T-helper 22 cell (primary cell): ENCODE measurements at places on chromosomes 6 and 20.

GRCh38 chr6:3045369-3045768 is 22.9 kb upstream of the RIPK1 start:
- DNase-seq, result no peak

- no peak for DNase-seq
These were observed 86.8 kb downstream of the ZFP64 start for GRCh38 chr20:52104546-52105441.

DNA sequence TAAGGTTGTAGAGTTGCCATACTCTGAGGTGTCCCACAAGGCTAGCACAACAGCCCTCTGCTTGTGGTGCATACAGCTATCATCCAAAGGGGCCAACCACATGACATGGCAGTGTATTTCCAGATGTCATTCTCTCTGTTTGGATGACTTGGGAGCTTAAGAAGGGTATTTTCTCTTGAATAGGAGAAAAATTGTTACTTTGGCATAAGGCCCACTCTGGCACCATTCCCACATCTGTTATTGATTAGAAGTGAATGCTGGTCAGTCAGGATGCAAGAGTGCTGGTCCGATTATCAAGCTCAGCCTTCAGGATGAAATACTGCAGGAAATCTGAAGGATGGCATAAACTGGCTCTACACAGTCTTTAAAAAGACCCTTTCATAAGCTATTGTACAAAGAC is 83.6 kb upstream of the C20orf144 start:
- DNase-seq, result no peak

GRCh38 chr6:43405354-43405753 is 22.0 kb upstream of the ABCC10 start:
- DNase-seq, result no peak

DNA sequence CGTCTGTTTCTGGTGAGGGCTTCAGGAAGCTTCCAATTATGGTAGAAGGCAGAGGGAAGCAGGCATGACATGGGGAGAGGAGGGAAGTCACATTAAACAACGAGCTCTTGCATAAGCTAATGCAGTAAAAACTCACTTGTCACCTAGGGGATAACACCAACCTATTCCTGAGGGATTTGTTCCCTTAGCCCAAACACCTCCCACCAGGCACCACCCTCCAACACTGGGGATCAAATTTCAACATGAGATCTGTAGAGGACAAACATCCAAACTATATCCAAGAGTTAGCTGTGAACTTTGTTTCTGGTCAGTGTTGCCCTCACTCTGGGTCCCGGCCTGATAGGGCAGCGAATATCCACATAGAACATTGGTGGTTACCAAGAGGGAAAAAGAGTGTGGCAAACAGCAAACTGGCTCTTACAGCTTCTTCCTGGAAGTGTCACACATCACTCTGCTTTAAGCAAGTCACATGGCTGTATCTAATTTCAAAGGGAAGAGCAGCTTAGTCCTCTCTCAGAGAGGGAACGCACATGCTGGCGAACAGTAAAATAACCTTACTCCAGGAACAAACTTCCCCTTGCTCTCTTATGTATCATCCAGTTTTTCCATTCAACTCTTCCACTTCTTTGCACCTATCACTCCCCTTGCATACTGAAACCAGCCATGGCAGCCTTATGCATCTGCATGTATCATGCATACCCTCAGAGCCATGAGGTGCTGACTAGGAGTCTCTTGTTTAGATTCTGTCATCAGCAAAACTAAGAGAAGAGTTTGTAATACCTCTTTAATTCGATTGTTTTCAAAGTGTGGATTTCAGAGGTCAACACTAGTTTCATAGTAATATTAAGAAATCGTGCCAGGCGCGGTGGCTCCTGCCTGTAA is 4.8 kb upstream of the MOCS1 start:
- DNase-seq, result no peak

DNA sequence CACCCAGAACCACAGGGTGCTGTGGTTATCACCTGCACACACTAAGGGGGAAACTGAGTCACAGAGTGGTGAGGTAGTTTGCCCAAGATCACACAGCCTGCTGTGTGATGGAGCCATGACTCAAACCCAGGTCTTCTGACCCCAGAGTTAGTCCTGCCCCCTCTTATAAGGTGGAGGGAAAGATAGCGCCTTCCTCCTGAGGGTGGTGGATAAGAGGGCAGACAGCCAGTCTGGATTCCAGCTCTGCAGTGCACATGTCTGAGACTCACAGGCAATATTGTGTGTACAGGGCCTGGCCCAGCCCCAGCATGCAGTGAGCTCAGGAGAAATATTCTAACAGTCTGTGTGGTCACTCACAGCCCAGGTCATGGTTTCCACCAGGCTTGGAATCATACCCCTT is 393.7 kb downstream of the CDH4 start:
- DNase-seq, result no peak

DNA sequence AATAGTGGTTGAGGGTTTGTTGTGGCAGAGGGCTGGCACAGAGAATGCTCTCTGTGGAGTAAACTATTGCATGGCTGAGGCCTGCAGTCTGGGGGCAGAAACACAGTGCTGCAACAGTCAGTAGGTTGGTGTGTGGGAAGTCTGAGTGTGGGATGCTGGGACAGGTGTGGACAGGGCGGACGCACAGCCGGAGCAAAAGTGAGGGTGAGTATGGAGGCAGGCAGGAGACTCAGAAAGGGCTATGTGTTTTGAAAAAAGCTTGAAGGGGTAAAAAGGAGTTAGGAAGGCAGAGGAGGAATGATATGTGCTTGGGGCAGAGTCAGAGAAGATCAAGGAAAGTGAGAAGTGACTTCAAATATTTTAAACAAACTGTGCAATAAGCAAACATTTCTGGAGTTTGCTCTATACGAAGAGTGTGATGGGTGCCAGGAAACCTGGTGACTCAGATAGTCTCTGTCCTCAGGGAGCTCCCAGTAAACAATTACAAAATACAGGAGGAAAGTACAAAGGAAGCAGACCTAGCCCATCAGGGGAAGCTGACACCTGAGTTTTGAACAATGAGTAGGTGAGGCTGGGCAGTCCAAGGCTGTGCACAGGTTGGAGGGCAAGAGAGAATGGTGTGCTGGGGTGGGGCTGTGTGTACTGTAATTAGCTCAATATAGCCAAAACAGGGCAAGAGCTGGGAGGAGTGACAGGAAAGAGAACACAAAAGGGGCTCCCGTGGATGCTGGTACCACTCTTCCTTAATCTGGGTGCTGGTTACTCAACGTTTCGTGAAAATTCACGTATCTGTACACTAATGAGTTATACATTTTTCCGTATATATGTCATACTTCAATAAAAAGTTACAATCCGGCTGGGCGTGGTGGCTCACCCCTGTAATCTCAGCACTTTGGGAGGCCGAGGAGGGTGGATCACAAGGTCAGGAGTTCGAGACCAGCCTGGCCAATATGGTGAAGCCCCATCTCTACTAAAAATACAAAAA is 55.2 kb downstream of the PIGU start:
- no peak for DNase-seq

- DNase-seq, result no peak
These were observed 86.5 kb downstream of the ASXL1 start for GRCh38 chr20:32444474-32445220.

DNA sequence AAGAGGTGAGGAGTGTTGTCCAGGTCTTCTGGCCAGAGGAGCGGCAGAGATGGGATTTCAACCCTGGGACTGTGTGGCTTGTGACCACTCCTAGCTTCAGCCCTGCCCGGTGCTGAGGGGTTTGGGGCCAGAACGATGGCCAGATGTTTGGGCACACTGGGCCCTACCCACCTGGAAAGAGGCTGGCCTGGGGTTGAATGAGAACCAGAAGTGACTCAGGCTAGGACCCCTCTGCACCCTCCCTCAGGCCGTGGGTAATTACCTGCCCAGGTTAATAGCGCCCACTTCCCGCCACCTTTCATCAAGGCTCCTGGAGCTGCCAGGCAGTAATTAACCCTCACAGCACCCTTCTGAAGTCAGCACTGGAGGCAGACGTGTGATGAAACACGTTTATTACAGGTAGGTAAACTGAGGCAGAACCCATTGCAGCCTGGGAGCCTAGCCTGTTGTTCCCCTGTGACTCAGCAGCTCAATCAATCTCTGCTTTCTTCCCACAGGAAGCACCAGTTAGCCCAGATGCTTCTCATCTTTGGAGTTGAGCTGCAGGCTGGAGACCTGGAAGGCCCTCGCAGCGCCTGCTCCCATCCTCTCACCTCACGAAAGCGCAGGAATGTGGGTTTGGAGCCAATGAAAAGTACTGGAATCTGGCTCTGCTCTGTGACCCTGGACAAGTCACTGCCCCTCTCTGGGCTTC is 120.8 kb downstream of the CEBPB start:
- DNase-seq, result no peak

DNA sequence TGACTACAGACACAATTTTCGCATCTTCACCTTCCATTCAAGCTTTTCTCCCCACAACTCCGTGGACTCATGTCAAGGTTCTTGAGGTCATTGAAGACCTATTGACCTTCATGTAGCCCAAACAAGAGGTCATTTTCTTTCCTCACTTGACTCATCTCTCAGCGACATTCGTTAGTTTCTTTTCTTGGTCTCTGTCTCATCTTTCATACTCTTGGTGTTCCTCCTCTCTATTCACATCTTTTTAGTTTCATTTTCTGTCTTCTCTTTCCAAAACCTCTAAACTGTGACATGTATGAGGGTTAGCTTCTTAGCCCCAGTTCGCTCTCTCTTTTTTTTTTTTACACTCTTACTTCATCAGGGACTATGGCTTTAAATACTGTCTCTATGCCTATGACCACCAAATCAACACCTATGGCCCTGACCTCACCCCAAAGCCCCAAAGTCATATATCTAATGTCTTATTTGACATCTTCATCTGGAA is 128.6 kb upstream of the BACH2 start:
- DNase-seq, result no peak

GRCh38 chr6:124131259-124131658 is 327.6 kb downstream of the NKAIN2 start:
- DNase-seq, result no peak

- no peak for DNase-seq
These were observed 163.9 kb upstream of the SULF2 start for GRCh38 chr20:47949230-47949629.

DNA sequence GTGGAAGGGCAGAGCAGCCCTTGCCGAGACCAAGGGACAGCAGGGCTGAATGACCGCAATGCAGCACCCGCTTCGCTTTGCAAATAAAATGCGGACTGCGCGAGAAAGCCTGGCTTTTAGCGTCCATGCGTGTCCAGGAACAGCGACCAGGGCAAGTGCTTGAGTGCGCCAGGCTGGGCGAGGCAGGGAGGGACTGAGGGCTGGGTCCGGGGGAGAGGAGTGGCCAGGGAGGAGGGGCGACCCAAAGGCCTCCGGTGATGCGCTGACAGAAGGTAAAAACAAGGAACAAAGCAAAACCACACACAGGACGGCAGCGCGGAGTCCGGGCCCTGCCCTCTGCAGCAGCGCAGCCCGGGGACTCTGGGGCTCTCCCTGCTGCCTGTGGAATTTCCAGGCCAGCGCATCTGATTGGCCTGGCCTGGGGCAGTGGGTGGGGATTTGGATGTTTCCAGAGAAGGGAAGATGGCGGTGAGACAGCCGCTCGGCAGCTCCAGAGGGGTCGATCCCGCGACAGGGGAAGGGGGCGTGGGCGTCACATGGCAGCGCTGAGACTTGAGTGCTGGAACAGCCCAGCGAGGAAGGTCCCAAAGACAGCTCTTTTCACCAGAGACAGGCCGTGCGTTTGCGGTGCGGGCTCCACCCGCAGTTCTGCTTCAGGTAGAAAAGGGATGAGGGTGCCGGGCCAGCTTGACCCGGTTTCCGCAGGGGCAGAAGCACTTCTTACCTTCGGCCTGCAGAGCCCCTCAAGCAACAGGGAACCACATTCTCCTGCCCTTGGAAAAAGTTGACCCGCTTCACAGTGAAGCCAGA is 51.8 kb downstream of the SSR1 start:
- DNase-seq, result no peak

DNA sequence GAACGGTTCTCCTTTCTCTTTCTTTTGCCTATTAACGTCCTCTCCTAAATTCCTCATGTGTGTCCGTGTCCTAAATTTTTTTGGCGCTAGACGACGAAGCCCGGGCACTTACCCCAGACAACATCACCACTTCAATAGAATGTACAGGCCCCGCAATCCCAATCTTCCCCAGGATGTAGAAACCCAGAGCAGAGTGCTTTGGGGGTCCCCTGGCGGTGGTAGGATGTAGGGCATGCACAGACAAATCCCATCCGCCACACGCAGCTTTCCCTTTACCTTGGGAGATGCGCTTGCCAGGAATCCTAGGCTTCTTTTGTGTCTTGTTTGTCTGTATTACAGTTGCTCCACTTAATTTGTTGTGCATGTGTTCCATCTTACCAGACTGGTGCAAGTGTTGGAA is 417.3 kb upstream of the ARID1B start:
- DNase-seq, result no peak

DNA sequence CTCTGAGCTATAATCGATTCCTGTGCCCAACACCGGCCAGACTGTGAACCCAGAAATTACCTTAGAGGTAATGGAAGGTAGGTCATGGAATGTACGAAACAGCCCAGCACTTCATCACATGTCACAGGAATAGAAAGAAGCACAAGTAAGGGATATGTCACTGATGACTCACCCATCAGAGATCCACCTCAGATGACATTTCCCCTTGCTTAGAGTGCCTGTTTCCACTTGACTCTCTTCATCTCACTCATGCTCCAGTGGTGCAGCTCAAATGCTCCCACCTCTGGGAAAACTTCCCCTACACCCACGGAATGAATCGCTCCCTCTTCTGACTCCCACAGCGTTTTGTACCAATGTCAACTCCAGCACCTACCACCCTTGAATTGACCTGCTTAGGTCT is 381.6 kb upstream of the CNR1 start:
- DNase-seq, result no peak

DNA sequence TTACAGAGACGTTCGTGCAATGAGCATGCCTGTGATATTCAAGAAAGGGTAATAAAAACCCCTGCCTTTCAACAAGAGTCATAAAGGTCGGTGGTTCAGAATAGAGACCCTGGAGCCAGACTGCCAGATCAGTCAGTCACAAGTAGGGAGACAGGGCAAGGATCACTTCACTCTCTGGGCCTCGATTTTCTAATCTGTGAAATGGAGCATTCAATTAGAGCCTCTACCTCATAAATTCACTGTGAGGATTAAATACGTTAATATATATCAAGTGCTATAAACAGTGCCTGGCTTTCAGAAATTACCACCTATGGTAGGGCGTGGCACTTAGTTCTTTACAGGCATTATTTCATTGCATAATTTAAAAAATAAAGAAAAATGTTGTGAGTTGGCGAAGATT is 43.7 kb upstream of the EYA2 start:
- no peak for DNase-seq

GRCh38 chr6:112325444-112325843 is 21.7 kb upstream of the RFPL4B start:
- no peak for DNase-seq

GRCh38 chr20:51609251-51609650 is 66.7 kb upstream of the NFATC2 start:
- no peak for DNase-seq

GRCh38 chr6:89657445-89658158 is 19.1 kb upstream of the LYRM2 start:
- DNase-seq, result no peak

- no peak for DNase-seq
These were observed 318.4 kb upstream of the SYNCRIP start for GRCh38 chr6:85961125-85961524.

DNA sequence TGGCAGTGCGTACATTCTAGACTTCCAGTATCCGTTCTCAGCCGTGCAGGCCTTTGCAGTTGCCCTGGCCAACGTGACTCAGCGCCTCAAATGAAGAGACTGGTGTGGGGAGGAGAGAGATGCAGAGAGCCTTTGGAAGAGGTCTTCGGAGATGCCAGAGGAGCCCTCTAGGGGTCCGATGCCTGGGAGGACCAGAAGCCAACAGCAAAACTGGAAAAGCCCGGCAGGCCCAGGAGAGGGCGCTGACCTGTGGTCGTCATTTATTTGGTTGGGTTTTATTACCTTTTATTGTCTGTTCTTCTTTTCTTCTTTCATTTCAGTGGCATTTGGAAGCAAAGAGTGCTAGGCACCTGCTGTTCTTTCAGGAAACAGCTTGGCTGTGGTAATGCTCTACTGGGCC is 53.3 kb upstream of the TMEM181 start:
- DNase-seq, result no peak
